Chondrocyte (in vitro differentiated cells): ENCODE measurements at places on chromosomes 6 and 20.

GRCh38 chr6:164845773-164846172 is 463.6 kb downstream of the C6orf118 start:
- no peak for DNase-seq

DNA sequence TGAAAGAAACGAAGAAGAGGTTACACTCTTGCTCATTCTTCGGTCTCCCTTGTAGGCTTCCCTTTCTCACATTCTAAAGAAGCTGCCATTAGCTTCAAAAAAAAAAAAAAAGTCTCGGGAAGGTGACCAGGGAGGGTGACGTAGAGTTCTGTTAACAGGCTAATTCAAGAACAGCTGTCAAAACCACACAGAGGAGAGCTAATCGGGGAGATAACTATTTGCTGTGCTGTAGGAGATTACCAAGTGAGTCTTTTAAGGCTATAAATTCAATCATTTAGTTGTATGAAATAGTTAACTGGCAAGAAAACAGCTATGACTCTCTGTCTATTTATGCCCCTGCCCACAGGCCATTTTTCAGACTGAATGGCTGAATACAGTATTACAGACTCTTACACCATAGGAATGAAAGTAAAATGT is 256.8 kb downstream of the SYNE1 start:
- no peak for DNase-seq

DNA sequence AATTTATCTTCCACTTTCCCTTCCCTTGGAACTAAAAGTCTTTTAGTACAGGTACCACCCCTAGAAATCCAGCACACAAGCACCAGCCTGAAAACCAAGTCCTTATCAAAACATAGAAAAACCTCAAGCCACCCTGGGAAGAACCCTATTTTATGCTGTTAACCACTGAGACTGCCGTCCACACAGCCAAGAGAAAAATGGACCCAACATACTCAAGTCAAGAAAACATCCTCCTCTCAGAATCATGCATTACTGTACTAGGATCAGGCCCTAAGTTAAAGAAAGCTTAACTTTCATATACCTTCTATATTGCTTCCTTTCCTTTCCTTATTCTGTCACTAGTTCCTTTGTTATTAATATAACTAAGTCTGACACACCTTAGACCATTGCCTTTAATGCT is 16.9 kb upstream of the GOPC start:
- DNase-seq: no peak

DNA sequence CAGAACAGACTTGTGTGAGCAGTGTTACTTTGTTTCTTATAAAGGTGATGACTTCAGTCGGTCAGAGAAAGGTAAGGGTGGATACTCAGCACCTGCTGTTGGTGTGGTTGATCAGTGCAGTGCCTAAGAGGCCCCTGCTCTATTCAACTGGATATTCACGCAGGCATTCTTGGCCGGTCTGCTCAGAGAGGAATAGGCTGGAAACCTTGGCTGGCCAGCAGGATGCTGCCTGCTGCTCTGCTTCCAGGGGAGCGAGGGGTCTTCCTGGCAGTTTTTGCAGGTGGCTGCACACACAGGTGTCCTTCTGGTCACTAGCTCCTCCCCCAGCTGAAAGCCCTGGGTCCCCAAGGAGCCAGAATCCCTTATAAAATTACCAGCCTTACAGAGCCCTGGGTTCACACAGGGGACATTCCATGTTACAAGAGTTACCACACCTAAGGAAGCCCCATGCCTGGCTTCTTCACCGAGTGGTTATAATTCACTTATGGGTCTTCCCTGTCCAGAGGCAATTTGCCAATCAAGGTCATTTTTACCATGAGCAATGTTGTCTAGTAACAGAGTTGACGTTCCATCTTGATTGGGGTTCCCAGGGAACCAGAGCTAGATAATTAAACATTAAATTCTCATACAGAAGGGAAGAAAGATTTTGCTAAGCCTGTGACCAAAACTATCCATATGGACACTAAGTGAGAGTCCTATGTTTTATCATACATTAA is 16.4 kb downstream of the SYNJ2 start:
- DNase-seq: peak; percentile 40

- DNase-seq: no peak
Measured at GRCh38 chr20:46267108-46268105, 40.9 kb downstream of the CDH22 start.

GRCh38 chr6:156231026-156231765 is 546.0 kb upstream of the ARID1B start:
- DNase-seq: no peak

- DNase-seq: no peak
Measured at GRCh38 chr20:19056909-19057308, 155.5 kb upstream of the SLC24A3 start.

GRCh38 chr6:90369024-90369519 is 72.4 kb upstream of the BACH2 start:
- DNase-seq: no peak

- no peak for DNase-seq
Measured at GRCh38 chr6:106094261-106094963, 8.3 kb downstream of the PRDM1 start.

DNA sequence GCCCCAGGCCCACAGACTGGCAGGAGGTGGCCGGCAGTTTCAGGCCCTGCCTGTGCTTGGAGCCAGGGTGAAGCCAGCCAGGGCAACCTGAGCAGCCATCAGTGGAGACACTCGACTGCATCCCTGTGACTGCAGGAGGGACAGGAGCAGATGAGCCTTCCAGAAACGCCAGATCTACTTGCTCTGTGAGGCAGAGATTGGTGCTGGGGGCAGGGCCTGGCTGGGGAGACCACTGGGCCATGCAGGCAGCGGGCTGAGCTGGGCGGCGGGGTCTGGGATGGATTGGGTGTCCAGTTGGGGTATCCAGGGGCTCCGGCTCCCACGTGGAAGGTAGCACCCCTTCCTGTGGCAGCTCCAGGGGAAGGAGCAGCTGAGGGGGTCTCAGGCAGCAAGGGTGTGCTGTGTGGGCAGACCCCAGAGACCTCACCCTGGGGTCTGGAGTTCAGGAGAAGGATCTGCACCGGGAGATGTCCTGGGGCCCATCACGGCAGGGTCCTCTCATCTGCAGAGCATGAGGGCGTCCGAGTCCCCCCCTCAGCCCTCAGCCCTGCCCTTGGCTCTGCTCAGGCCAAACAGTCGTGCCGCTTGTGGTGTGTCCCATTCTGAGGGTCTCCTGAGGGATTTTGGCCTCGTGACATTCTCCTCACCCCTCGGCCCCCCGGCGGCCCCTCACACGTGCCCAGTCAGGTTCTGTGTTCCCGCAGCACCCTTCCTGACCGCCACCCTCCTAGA is 334.9 kb downstream of the TAF4 start:
- DNase-seq: peak; percentile 92

DNA sequence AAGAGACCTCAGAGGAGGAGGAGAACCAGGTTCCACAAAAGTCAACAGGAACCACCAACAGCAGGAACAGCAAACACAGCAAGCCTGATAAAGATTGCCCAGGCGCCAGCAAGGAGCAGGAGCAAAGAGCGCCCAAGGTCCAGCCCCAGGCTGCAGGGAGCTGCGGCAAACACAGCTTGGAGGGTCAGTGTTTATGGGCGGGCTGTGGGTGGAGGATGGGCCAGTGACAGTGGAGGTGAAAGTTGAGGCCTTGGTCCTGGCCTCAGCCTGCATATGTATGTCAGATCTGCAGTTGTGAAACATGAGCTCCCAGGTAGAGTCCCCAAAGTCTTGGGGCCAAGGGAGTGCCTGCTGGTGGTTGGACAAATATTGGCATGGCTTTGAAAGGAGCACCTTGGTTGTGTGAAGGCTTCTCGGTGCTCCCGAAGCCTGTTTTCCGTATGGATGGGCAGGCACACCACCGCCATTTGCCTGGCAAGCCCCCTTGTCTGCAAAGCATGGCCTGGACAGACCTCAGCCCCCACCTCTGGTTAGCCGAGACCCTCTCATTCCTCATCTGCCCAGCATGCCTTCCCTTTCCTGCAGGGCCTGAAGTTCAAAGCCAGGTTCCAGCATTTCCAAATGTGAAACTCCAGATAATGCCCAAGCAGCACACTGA is 2.0 kb upstream of the CAPN11 start:
- DNase-seq: no peak

GRCh38 chr6:76774781-76775384 is 688.4 kb downstream of the HTR1B start:
- DNase-seq: no peak

GRCh38 chr6:133906050-133906449 is 17.1 kb downstream of the TCF21 start:
- no peak for DNase-seq

DNA sequence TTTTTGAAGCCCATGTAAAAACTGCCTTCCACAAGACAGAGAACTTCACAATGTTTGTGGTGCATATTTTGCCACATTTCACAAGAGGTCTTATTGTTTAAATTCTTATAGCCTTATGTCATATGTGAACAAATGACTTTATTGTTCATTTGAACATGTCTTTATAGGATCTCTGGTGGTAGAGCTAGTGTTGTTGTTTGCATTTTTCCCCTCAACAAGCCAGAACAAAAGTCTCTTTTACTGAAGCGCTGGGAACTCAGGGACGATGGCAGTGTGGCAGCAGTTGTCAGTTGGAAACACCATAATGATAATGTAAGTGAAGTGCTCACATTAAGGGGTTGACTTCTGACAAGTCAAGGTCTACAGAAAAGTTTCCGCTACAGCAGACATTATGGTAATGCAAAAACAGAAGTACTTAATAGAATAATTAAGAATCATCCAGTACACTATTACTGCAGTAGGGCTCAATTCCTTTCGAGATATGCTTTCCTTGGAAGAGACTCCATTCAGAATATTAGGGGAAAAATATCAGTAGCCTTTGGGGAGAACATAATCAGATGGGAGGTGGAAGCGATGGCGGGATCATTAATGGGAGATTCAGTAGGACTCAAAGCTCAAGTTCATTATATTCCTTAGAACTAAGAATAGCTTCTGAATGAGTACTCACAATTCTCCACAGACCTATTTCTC is 180.0 kb downstream of the GJA10 start:
- DNase-seq: no peak

DNA sequence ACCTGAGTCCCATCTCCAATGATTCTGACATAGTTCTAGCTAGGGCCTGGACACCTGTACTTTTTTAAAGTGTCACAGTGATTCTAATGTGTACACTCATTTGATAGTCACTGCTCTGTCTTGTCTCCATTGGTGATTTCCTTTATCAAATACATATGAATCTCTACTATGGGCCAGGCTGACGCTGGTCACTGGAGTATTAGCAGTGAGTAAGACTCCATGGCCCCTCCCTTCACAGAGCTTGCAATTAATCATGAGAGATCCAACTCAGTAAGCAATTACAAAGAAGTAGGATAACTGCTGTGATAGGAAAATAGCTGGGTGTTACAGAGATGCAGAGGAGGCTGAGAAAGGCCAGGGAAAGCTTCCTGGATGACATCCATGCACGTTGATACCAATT is 19.3 kb upstream of the SASH1 start:
- no peak for DNase-seq

DNA sequence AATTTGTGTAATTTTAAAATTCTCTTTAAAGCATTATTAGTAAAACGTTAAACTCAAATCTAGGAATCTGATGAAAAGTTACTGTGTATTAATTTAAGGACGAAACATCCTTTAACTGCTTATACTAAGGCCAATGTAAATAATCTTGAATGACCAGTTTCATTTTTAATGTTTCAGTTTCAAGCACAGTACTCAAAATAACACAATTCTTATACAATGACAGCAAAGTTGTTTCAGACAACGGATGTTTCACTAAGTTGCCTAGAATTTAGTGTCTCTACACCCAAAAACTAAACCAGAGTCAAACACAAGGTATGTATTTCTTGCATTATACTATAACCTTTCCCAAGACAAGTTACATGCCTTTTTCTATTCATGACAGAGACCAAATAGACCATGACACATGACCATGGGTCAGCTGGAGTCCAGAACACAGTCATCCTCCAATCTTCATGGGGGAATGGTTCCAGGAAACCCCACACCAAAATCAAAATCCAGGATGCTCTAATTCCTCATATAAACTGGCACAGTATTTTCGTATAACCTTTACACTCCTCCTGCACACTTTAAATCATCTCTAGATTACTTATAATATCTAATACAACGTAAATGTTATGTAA is 7.7 kb downstream of the PHIP start:
- DNase-seq: no peak

DNA sequence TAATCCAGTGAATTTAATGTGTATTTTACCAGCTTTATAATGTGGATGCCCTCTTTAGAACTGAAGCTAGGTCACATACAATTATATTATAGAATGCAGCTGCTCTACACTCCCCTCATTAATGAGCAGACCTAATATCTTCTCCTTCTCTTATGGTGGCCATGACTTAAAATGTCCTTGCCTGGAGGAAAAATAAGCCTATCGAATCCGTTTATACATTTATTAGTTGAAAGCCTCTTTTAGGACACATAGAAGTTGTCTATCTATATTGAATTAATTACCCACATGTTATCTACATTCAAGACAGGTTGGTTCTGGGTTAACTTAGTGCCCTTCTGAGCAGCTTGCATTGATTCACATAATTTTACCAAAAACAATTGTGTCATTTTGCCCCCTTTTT is 1716.8 kb downstream of the HACE1 start:
- no peak for DNase-seq

DNA sequence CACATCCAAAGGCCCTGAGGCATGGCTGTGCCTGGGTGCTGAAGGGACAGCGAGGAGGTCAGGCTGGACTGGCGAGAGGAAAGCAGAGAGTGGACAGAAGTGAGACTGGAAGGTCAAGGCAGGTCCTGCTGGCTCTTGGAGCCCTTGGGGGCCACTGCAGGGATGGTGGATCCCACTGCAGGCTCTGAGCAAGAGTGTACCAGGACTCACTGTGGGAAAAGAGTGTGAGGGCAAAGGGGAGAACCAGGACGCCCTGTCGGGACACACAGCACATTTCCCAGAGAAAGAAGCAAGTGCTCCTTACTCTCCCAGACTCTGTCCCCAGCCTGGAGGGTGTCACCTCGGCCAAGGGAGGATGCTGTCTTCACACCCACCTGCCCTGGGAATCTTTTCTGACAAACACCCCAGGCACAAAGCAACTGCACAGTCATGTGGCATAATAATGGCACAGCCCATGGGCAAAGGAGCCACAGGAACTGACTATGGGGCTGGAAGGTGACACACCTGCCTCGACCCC is 172.3 kb upstream of the CST7 start:
- DNase-seq: peak; percentile 51

GRCh38 chr20:59117526-59117925 is 46.1 kb upstream of the ZNF831 start:
- DNase-seq: no peak

GRCh38 chr20:4808872-4809271 is 87.2 kb downstream of the PRND start:
- DNase-seq: no peak

- no peak for DNase-seq
Measured at GRCh38 chr6:16985513-16986284, 116.2 kb upstream of the STMND1 start.

DNA sequence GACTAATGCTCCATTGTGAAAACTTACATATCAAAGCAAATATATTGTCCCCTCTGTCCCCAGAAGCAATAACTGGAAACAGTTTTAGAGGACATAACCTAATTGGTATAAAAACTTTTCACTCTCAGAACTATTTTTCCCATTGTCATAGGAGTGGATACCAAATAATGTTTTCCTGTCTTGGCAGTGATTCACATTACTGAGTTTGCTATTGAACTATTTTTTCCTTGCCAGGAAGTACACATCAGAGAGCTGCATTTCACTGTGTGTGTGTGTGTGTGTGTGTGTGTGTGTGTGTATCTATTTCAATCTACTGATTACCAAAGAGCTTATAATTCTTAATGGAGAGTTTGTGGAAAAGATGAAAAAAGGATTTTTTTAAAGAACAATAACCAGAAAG is 45.4 kb downstream of the AKAP12 start:
- DNase-seq: no peak
